ENCODE measurements at places on chromosomes 5 and 9. TPM values are rescaled to one million over a fixed set of nuclear protein-coding genes. Genes with fewer than 3 reads are reported as not detected.

PMPCA gene
- 42.4 TPM for total RNA-seq

- no peak for DNase-seq
Measured at GRCh38 chr5:107072967-107073366, 597.8 kb downstream of the EFNA5 start.

PCDHAC1 gene
- total RNA-seq = 0.13 TPM

FGF1 gene
- 0.13 TPM for total RNA-seq

GRCh38 chr9:95763006-95763405 lies 112.5 kb upstream of the ERCC6L2 start:
- DNase-seq = no peak

Data from dermis microvascular lymphatic vessel endothelial cell (primary cell).